Suppressor macrophage (primary cell): ENCODE measurements at places on chromosomes 3 and 15.

- DNase-seq: no peak
Measured at GRCh38 chr3:133742351-133743091, 3.7 kb upstream of the TF start.

DNA sequence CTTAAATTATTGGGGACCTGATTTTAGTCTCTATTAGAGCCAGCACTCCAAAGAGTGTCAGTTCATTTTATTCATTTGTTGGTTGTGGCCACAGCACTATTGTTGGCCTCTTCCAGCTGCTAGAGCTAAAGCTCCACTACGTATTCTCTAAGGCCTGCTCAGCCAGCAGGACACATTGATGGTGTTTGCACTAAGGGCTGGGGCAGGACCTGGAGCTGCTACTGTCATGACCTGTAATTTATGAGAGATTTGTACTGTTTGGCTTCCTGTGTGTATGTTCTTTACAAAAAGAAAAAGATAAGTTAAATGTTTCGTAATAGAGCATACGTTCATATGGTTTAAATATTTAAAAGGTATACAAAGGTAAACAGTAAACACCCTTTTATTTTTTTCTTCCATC lies 8.1 kb downstream of the GFM1 start:
- DNase-seq: no peak

DNA sequence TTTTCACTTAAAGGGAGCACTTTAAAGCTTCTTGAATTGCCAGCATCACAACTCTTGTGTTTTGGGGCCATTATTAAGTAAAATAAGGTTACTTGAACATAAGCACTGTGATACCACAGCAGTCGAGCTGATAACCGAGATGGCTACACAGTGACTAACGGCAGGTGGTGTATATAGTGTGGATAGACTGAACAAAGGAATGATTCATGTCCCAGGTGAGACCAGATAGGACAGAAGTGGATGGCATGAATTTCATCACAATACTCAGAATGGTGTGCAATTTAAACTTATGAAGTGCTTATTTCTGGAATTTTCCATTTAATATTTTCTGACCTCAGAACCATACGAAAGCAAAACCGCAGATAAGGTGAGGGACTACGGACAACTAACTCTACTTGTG lies 40.2 kb downstream of the PBRM1 start:
- DNase-seq: no peak

DNA sequence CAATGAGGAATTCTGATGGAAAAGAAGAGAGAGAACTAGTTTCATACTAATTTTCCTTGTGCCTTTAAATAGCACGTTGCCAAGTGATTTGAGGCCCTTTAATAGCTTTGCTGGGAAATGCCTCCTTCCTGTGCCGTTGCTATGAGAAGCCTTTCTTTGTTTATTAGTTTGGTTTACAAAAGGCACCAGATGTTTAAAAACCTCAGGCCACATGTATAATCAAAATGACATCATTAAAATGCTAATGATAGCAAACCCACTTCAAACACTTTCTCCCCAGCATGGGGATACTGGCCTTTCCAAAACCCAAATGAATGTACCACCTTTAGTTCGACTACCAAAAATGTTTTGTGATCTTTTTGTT lies 50.0 kb upstream of the TBC1D23 start:
- no peak for DNase-seq

DNA sequence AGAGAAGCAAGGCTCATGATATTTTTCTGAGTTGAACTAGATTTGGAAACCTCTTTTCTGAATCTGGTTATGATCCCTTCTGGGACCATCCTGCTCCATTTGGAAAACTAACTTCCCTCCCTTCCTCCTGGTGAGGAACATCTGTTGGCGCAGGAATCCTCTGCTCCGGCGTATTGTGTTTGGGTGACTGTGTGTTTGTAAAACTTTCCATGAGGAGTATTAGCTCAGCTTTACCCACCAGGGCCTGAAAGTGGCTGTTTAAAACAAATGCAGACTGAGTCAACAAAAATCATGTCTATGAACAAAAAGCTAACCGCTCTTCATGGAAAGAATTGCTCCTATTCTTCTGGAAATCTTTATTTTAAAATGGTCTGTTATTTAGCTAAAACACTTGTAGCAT lies 17.7 kb downstream of the STARD9 start:
- no peak for DNase-seq
